Mesenchymal stem cell (in vitro differentiated cells and primary cell): ENCODE measurements at places on chromosomes 12 and 14.

DNA sequence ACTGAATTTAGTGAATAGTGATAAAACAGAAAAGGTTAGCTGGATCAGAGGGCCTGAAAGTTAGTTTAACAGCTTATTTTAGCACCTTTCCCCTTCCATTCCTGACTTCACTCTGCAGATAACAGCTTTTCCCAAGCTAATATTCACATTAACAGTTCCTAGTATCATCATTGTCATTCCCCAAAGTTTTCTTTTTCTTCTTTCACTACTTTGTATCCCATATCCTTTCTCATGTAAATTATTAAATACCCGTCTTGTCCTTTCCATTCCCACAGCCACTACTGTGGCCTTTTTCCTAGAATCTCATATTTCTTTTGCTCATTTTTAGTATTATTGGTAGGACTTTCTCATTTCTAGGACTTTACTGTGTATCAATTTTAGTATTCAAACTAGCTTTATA lies 70.5 kb downstream of the SCFD1 start:
- no peak for DNase-seq

GRCh38 chr12:30661210-30661609 lies 34.5 kb downstream of the IPO8 start:
- no peak for DNase-seq

- peak; percentile 29 for DNase-seq
These were observed 710.5 kb downstream of the NOVA1 start for GRCh38 chr14:25887251-25887878.

GRCh38 chr12:24947541-24948419 lies 1.1 kb downstream of the BCAT1 start:
- peak; percentile 50 for DNase-seq

GRCh38 chr14:93267149-93267711 lies 60.2 kb downstream of the UBR7 start:
- DNase-seq = no peak

GRCh38 chr14:65745396-65746190 lies 333.1 kb downstream of the FUT8 start:
- no peak for DNase-seq

DNA sequence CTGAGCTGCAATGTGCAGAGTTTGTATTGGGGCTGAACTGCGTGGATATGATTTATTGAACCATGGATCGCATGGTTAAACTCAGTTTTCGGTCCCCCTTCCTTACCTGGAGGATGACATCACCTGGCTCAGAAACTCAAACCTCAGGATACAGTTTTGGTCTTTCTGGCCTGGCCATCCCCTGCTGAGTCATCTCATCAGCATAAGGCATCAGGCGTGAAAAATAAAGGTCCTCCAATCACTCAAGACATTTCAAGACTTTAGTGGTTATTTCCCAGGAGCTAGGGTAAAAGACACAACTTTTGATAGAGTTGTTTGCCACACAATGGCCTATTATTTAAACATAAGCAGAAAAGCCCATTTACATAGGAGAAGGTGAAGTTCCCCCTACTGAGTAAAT lies 631.1 kb upstream of the TMEM132C start:
- DNase-seq = no peak

GRCh38 chr14:52360831-52361230 lies 46.7 kb downstream of the PTGER2 start:
- peak; percentile 57 for DNase-seq

DNA sequence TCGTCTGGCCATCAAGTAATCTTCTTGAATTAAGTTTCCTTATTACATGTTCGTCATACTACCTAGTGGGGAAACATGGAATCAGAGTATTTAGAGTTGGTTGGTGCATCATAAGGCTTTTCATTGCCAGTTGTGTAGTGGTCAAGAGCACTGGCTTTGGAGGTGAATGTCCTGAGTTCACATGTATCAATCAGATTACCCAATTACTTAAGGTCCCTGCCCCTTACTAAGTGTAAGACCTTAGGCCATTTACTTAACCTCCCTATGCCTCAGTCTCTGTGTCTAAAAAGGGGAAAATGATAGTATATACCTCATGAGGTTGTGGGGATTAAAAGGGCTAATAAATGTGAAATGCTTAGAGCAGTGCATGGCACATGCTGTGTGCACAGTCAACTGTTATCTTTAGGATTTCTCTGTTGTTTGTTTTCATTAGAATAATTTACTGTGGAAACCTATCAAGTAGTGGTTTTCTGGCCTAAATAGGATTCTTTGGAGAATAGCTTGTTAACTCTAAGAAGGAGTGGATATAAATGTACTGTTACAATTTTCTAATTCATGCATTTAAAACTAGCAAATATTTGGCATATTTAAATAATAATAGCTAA lies 27.0 kb downstream of the MSRB3 start:
- DNase-seq = peak; percentile 45

DNA sequence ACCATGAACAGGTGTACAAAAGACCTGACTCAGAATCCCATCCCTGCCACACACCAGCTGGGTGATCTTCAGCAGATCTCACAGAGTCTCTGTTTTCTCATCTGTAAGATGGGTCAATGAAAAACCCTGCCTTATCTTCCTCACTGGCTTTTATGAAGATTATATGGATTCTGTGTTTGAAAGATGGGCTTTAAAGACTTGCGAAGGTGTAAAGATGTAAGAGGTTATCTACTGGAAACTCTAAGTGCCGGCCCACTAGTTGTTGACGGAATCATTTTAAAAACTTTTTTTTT lies 15.3 kb upstream of the ANKRD33 start:
- DNase-seq = no peak

GRCh38 chr12:40033242-40033630 lies 72.6 kb downstream of the SLC2A13 start:
- no peak for DNase-seq

GRCh38 chr12:42474391-42474790 lies 115.2 kb downstream of the PRICKLE1 start:
- peak; percentile 6 for DNase-seq

DNA sequence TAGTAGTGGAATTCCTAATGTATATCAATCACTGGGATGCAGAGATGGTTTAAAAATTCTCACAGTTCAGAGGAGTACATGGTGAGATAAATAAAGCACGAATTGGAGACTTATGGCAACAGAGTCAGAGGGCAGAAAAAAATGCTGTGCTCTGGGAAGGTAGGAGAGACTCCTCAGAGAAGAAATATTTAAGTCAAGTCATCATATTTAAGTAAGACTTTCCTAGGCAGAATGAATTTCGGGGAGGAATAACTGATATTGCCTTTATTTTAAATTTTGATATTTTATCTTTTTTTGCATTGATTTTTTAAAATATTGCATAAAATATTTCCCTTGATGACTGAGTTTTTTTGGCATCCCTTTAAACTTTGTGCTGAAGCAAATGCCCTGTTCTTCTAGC lies 67.4 kb downstream of the OTOGL start:
- no peak for DNase-seq
